ENCODE measurements at places on chromosomes 3 and 15. TPM values are rescaled to one million over a fixed set of nuclear protein-coding genes. Genes with fewer than 3 reads are reported as not detected.

DNA sequence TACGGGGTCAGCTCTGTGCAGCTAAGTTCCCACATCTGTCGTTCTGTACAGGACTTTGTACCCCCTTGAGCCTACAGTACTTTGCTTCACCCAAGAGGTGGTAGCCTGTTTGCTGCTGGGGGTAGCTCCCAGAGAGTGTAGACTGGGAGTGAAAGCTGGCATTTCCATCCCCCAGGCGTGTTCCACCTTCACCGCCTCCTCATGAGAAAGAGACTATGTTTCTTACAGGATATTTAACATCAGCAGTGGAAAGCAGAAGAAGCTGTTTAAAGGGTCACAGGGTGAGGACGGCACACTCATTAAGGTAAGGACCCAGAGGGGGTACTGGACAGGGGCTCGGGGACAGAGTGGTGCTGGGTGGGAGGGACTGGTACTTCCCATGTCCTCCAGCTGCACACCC, 10.1 kb upstream of the JMJD7 start:
- H3K27ac ChIP-seq: no peak overlapping the region
- H3K27me3 ChIP-seq: no peaks in the 10 kb centered on the region
- no peak overlapping the region for H3K4me3 ChIP-seq
- peaks cover 2% of the 10 kb centered on the region for H3K36me3 ChIP-seq

DNA sequence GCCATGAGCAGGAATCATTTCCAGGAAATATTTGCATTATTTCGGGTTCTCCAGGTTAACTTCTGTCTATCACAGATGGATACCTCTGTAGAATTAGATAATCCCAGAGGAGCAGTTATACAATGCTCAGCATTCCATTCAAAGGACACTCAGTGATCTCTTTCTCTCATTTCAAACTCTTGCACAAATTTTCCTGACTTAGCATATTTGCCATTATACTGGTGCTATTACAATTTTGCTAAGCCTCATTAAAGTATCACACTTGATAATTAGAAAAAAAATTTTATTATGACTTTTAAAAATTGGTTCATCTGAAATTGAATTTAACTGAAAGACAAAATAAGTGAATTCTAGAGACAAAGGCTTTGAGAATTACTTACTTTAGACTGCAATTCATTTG, 469.0 kb downstream of the EPHA3 start:
- no peak for DNase-seq
- H3K4me3 ChIP-seq: no peak overlapping the region
- H3K27me3 ChIP-seq: no peaks in the 10 kb centered on the region
- no peaks in the 10 kb centered on the region for H3K4me1 ChIP-seq
- H3K27ac ChIP-seq: no peak overlapping the region

DNA sequence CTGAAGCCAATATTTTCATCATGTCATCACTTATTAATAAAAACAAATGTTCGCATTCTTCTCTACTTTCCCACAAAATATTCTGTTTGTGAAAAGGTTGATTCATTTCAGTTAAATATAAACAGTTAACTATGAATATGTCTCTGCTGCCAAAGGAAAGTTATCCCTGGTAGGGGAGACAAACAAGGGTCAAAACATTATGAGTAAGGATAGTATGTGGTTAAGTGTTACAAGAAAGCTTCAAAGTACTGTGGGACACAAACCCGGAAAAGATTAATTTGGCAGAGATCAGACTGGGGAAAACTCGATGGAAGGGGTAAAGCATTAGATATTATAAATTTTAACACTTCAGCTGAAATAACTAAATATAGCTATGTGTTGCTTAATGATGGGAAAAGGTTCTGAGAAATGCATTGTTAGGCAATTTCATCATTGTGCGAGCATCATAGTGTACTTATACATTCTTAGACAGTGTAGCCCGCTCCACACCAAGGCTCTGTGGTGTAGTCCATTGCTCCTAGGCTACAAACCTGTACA, 436.5 kb upstream of the TBL1XR1 start:
- no peak for DNase-seq
- H3K27me3 ChIP-seq: no peaks in the 10 kb centered on the region
- peaks cover 2% of the 10 kb centered on the region for H3K36me3 ChIP-seq
- H3K27ac ChIP-seq: no peak overlapping the region
- H3K4me1 ChIP-seq: no peaks in the 10 kb centered on the region

Gene ZNF619
- total RNA-seq: 4.2 TPM

DNA sequence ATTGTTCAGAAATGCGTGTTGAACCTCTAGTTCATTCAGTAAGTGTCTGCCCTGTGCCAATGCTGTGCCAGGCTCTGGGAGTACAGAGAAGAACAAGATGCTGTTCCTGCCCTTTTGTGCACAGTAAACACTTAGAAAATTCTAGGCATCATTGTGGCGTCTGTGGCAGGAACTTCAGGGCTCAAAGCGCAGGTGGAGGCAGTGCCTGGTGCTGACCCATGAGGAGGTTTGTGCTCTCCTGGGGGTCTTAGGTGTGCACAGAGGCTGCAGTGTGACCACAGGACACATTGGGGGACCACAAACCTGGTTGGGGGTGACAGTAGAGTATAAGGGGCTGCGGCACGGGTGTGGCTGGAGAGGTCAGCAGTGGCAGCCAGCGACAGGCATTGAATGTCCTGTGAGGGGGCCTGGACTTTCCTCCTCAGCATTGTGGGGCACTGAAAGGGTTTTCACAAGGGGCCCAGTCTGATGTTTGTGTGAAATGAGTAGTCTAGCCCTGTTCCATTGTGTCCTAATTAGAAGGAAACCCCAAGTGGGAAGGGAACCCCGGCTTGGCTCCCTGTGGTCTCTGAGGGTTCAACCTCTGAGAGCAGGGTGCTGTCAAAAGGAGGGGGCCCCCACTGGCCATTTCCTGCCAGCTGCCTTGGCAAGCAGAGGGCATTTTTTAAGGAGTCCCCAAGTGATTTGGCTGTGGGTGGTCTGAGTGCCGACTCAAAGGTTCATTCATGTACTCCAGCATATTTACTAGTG, 20.9 kb downstream of the MRAS start:
- no peak overlapping the region for H3K4me3 ChIP-seq
- H3K36me3 ChIP-seq: no peaks in the 10 kb centered on the region

Gene KNG1
- total RNA-seq: not detected

GRCh38 chr3:20511863-20512505, 326.0 kb upstream of the SGO1 start:
- DNase-seq: no peak
- H3K27me3 ChIP-seq: no peaks in the 10 kb centered on the region
- no peak overlapping the region for H3K4me3 ChIP-seq
- no peak overlapping the region for H3K27ac ChIP-seq
- H3K4me1 ChIP-seq: no peaks in the 10 kb centered on the region
